ENCODE measurements at places on chromosomes 2 and 18.

DNA sequence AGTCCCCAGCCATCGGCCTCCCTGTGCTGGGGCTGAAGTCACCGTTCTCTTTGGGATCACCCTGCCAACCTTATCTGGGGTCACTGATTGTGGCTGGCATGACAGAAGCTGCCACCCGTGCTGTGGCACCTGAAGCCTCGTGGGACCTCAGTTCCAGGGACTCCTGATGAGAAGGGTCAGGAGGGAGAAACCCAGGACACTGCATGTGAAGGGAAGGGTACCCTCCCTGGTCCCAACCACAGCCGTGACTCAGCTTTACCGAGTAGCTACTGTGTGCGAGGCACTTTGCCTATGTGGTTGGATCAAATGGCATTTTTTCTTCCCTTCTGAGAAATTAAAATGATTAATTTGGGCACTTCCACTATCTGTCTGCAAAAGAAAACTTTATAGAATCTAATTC, 64.4 kb downstream of the SP110 start:
- no peak for DNase-seq

GRCh38 chr2:200373973-200374416, 67.5 kb downstream of the SPATS2L start:
- DNase-seq: no peak

- DNase-seq: no peak
Measured at GRCh38 chr2:221999717-222000116, 299.1 kb downstream of the PAX3 start.

GRCh38 chr2:27249891-27250651, 12.8 kb downstream of the SLC30A3 start:
- DNase-seq: peak; percentile 82

DNA sequence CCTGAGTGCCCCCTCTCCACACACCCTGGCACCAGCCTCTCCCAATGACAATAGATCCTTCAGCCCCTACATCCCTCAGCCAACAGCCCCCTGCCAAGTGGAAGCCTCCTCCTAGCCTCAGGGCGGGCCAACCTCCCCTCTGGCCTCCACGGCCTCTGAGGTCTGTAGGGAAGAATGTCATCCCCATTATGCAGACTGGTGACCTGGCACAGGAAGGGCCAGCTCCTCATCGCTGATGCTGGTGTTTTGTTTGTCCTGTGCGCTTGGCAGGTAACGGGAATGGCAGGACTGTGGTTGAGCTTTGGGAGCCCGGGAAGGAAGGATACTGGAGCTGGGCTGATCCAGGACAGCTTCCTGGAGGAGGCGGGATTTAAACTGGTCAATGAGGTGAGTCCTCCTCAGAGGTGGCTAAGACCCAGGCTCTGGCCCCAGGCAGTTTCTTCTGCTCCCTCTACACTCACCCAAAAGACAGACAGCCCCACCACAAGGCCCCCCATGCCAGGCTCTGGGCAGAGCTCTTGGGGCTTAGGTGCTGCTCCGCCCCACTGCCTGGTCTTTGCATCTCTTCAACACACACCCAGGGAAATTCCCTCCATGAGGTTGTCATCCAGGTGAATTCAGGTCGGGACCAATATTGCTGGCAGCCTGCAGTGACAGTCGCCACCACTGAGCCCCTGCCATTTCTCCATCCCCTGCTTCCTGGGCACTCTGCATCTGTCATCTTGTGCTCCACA, 75.2 kb upstream of the SMAD7 start:
- DNase-seq: no peak

GRCh38 chr2:69100220-69100723, 87.3 kb downstream of the ANTXR1 start:
- no peak for DNase-seq

- DNase-seq: no peak
Measured at GRCh38 chr2:234435836-234436481, 60.9 kb downstream of the ARL4C start.

DNA sequence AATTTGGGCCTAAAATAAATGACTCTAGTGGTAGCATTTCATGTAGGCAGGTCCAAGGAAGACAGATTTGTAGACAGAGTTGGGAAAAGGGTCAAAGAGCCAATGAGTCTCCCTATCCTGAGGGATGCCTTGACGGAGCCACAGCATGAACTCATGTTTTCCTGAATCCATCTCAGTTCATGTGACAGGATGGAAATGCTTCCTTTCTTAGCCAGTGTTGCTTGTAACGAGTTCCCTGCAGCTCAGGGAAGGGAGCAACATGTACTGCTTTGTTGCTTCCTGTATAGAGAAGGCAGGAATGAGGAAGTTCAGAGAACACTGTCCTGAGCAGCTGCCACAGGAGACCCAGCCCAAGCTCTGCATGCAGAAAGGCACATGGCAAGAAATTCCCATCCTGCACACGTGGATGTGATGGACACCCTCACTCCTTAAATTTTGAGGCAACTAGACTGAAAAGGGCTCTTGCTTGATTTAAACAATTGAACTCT, 27.9 kb downstream of the TMEM17 start:
- no peak for DNase-seq

GRCh38 chr18:22932885-22933205, 283 bp upstream of the RBBP8 start:
- no peak for DNase-seq

- DNase-seq: peak; percentile 5
Measured at GRCh38 chr2:211591426-211591825, 947.2 kb downstream of the ERBB4 start.

DNA sequence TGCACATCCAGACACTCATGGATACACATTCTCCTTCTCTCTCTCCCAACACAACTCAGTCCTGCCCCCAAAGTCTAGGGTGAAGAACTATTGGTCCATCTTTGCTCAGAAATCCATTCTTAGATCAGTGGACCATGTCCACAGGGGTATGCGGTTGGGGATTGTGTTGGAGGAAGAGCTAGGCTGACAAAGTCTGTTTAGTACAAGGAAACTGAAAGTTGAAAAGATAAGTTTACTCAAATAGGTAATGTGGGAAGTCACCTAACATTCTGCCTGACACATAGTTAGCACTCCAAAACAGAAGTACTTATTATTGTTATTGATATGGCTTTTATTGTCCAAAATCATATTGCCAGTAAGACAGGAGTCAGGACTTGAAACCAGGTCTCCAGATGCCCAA, 55.9 kb downstream of the ALK start:
- DNase-seq: no peak

- DNase-seq: no peak
Measured at GRCh38 chr2:106089611-106090010, 104.5 kb downstream of the UXS1 start.

DNA sequence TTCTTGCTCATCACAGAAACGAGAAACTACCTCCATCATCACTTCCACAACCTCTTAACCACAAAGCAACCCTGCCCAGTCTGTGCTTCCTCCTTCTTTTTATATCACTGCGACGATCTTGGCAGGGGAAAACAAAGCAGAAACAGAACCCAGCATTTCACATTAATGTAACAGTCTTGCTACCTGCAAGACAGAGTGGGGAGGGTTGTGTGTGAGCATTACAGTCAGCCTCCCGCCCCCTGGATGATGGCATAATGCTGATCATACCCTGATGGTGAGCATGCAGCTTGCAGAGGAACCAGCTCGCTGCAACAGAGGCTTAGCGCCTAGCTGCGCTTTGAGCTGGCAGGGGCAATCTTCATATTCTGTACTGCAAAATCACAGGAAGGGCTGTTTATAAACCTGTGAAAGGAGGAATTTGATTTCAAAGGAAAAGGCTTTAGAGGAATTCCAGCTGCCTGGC, 376.1 kb downstream of the IRS1 start:
- no peak for DNase-seq

- DNase-seq: no peak
Measured at GRCh38 chr2:5111581-5111980, 580.6 kb upstream of the SOX11 start.

- no peak for DNase-seq
Measured at GRCh38 chr2:215979620-215980019, 33.7 kb downstream of the MREG start.

DNA sequence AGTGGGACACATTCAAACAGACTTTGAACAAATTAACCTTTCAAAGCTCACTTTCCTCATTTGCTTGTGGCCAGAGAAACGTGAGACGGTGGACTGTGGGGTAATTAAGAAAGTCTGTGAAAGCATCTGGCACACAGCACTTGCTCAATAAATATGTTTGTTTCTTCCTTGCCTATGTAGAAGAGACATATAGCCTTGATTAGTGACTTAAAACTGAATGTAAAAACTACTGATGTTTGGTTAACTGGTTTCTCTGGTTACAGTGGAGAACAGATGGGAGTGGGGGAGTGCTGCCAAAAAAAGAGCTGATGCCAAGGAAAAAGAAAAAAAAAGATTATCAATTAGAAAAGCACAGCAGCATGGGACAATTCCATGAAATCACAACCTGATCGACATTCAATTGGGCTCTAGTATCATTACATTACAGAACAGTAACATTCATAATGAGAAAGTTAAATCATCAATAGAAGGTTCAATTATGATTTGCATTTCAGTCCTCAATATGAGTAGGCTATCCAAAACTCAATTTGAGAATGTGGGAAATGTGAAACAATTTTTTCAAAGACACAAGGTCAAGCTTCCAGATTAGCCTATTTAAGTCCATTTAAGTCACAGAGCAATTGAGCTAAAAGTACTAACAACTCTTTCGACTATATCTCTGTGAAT, 14.7 kb downstream of the CUL3 start:
- DNase-seq: no peak

DNA sequence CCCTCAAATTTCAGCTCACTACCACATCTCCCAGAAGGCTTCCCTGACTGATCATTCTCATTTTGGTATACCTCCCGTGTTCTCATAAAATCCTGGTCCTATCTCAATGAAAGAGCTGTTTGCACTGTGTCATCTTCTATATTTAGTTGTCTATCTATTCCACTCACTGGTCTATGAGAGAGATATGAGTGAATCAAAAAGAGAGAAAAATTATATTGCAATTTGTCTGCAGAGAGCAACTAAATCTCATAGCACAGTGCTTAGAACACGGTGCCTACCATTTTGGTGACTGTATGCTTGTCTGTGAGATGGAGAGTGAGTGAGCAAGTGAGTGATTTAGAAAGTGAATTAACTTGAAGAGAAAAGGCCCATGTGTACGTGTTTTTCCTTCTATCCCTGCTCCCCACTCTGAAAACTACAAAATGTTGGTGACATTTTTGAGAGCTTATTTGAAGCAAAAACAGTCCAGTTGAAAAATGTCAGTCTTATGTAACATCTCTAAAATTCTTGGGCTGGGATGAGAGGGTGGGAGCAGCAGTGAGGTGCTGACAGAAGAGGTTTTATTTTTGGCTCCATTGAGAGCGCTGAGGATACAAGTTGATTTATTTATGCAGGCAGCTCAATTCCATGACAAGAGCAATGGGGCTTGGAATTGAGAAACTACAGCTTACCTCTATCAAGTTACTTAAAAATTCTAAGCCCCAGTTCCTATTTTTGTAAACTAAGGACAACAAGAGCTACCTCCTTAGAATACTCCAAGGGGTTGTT, 373.5 kb upstream of the CHST9 start:
- DNase-seq: no peak

GRCh38 chr2:220076734-220077133, 449.3 kb downstream of the SLC4A3 start:
- peak; percentile 27 for DNase-seq

- DNase-seq: no peak
Measured at GRCh38 chr2:37568565-37568964, 102.9 kb downstream of the CDC42EP3 start.

DNA sequence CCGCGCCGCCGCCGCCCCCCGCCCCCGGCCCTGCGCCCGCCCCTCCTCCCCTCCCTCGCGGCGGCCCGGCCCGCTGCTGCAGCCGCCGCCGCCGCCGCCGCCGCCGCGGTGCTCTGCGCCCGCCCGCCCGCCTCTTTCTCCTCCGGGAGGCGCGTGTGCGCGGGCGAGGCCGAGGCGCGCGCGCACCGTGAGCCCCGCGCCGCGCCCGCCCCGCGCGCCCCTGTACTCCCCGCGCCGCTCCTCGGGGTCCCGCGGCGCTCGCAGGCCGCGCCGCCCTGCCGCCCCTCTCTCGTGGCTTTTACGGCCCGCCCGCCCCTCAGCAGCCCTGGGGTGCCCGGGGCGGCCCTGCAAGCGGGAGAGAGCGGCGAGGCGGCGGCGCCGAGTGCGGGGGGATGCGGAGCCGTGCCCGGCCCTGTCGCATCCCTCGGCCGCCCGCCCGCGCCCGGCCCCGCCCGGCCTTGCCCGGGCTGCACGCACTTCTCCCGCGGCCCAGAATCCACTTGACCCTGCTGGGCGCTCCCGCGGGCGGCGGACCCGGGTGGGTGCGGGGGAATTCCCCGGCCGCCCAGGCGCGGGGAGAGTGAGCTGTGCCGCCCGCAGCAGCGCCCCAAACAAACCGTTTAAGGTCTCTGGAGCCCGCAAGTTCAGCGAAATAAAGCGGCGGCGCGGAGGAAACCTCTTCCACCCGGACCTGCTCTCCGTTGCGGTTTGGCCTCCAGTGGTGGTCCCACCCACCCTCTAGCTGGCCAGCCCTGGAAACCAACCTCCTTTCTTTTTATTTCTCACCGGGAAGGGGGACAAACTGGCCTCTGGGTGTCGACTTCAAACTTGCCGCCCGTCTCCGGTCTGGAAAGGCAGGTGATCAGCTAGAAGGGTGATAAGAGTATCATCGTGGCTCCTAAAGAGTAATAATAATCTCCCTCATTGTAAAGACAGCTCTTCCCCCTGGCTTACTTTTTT, 37.4 kb downstream of the AFF3 start:
- peak; percentile 61 for DNase-seq

DNA sequence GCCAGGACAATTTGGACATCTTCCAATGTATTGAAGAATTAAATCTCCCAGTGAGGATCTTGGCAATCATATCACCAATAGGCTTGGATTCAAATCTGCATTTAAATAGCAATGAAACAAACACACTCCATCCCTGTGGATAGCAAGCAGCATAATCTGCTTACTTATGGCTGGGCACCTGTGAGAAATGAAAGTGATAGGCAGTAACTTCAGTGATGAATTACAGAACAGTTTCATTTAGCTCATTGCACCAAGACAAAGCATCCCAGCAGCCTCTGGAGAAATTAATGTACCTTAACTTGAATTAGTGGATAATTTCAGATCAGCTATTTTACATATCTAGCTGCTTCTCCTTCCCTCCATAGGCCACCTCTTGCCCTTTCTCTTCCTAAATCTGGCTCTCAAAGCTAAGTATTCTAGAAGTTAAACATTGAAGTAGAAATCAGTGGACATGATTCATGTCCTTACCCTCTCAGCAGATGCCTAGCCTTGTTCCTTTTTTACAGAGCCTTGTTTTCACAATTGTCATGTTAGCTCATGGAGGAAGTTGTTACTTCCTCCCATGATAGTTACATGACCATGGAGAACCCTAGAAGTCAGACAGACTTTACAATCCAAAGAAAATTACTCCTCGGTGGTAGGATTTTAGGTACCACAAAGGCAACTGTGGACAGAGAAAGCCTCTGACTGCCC, 88.5 kb upstream of the TACR1 start:
- DNase-seq: no peak

DNA sequence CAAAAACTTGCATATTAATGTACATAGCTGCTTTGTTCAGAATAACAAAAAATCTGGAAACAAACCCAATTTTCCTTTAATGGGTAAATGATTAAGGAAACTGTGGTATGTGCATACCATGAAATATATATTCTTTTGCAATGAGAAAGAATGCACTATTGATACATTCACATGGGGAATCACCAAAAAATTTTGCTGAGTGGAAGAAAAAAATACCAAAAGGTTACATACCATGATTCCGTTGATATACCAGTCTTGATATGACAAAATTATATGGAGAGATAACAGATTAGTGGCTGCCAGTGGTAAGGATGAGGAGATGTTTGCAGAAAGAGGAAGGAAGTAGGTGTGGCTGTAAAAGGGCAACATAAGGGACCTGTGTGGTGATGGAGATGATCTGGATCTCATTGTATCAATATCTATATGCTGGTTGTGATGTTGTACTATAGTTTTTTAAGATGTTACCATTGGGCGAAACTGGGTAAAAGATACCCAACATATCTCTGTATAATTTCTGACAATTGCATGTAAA, 54.6 kb upstream of the BCL2L11 start:
- no peak for DNase-seq

Measured in HEK293T (cell line).